RPMI7951 (cell line): ENCODE measurements at places on chromosomes 2 and 18. TPM values are rescaled to one million over a fixed set of nuclear protein-coding genes. Genes with fewer than 3 reads are reported as not detected.

DNA sequence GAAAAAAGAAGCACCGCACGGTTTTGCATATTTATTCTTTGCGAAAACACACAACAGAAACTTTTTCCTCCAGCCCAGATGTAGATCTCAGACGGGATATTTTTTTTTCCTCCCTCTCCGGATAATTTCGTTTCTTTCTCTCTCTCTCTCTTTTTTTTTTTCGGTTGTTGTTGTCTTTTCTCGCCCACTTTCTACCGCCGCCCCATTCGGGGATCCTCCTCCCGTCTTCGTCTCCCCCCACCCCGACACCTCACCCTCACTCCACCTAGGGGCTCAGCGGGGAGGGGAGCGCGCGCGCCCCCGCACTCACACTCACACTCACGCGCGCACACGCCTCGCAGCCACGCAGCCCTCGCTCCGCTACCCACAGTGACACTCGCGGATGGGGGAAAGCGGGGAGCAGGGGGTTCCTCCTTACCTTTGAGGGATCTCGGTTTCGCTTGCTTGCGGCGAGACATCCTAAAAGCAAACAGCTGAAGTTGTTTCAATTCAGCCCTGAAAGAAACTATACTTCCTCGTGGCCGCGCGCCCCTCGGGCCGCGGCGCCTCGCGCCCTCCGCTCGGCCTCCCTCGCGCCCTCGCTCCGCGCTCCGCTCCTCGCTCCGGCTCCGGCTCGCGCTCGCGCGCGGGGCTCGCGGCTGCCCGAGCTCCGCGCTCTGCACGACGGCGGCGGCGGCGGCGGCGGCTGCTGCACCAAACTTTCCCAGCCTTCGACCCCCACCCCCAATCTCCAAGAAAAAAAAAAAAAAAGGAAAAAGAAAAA is 1.3 kb downstream of the ZNF521 start:
- DNase-seq = peak; percentile 55

Gene TMEM127
- total RNA-seq = 21.3 and 23.5 TPM in 2 replicates

- DNase-seq = no peak
Observed at GRCh38 chr18:44518091-44518615, 162.5 kb upstream of the SETBP1 start.

DNA sequence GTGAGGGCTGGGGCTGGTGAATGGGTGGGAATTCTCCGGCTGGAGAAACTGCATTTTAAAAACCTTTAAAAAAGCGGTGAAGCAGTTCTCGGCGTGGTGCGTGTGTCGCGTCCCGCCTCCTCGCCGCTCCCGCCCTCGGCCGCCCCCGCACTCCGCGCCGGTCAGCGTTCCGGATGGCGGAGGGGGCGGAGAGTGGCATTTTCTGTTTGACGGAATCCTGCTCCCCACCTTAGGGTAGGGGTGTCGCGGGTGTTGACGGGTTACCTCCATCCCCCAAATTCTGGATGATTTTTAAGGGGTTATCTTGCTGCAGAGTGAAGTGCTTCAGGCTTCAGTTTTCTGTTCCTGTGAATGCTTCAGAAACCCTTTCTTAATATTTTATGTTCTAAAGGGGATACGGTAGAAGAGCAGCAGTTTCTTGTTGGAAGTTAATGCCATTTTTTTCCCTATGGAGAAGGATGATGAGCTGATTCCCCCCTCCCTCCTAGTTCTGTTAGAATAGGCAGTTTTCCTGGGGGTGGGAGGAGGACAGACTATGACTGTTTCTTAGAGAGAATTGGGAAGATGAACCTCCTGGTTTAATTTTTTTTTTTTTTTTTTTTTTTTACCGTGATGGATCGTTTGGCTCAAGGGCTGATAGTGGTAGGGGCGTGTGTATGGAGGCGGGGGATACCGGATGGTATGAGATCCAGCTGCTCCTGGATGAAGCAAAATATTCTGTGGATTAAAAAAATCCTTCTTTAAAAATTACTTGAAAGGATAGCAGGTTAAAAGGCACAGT is 756 bp downstream of the ABI2 start:
- peak; percentile 56 for DNase-seq

DNA sequence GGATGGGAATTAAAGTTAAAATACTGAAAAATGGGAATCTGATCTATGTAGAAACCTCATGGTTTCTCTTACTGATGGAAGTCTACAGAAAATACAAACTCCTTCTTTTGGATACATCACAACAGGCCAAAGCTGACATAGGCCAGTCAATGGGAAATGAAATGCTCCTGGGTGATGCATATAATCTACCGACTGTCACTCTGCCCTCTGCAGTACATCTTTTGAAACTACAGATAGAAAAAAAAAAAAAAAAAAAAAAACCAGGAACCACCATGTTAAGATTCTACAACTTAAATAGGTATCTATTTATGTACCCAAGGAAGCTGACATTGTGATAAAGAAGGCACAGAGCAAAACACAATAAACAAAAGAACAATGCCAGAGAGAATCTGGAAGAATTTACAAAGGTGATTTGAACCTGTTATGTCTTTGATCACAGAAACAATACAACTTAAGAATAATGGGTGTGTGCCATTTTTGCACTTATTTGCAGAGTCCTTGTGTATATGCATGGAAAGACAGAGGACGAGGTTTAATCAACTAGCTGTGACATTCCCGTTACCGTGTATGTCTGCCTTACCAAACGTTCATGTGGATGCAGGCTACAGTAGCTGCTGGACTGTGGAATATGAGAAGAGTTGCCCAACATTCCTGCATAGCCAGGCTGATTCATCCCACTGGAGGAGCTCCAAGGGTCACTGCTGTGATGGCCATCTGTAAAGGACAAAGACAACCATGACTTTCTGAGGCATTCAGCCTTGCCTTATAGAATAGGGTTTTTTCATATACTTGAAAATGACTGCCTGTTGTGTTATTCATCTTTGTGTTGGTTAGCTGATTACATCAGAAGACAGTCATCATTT is 312.7 kb downstream of the TCF4 start:
- DNase-seq = peak; percentile 96

DNA sequence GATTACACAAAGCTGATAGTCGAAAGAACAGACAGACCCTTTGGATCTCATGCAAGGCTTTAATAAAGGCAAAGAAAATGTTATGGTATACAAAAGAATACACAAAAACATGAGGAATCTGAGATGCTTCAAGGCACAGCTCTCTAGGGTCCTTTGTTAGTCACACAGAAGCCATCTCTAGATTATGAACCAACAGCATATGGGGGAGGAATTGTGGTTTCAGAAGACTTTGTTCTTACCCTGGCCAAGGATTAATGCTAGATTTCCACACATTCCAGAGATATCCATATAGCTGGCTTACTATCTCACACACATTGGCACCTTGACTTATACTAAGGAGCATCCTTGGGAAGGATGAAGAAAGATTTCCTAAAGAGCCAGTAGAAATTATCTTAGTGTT is 206.1 kb downstream of the GULP1 start:
- DNase-seq = peak; percentile 36

Gene NEURL3
- total RNA-seq = 0.48 TPM in 1 of 2 replicates, not detected in the other

Gene TMEM178A
- total RNA-seq = 0.10 TPM in 1 of 2 replicates, not detected in the other

DNA sequence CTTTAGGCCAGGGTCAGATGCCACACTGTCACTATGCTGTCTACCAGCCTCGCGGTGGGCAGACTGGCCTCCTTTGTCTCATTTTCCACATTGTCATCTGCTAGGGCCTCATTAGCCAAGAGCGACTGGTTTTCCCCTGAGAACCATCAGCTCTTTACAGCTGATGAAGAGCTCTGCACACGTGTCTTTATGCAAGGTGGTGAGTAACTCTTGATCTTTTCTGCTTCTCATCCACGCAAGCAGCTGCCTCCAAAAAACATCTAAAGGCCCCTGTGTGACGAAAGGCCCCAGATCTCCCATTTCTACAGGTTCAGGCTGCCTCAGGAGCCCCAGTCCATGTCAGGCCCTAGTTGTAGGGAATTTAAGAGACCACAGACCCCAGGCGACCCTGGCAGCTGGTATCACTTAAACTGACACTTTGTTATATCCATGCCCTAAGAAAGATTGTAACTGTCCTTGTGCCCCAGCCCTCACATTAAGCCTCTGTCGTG is 52.9 kb downstream of the DPYSL5 start:
- no peak for DNase-seq

DNA sequence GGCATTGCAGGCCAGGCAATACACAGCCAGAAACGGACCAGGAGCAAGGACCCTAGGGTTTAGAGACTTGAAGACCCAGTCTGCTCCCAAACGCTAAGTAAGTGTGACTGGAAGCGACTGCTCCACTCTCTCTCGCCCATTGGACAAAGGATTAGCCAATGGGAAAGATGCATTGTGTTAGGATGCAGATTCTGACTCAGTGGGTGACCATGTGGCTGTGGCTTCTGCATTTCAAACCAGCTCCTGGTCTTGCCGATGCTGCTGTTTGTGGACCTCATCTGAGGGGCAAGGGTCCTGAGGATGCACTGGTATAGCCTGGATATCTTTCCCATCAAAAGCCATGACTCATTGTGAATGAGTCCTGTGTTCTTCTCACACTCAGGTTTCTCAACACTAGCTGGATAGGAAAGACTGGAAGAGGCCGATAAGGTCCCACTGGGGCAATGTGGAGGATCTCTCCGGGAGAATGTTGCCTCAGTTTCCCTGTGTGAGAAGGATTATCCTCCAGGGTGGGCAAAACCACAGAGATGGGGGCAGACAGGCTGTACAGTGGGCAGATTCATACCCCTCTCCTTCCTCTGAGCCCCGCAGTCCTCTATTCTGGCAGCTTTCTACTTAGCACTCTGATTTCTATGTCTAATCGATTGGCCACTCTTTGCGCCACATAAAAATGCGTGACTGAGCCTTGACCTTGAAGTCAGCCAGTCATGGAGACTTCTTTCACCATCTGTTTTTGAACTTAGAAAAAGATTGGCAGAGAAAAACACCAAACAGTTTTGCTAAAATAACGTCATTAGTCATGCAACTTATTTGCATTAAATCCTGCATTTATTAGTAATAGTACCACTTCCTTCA is 257.1 kb downstream of the PRKCE start:
- DNase-seq = no peak

Gene TMEM163
- 10.3 and 10.7 TPM in 2 replicates for total RNA-seq

- peak; percentile 33 for DNase-seq
Observed at GRCh38 chr2:29260142-29260772, 145.0 kb downstream of the CLIP4 start.

Gene SERPINB13
- not detected in 2 replicates for total RNA-seq

Gene LYPD6
- total RNA-seq = 16.1 and 19.5 TPM in 2 replicates

Gene ATP6V1B1
- 0.68 and 2.8 TPM in 2 replicates for total RNA-seq

Gene CTLA4
- not detected in 2 replicates for total RNA-seq

GRCh38 chr2:147847746-147848391 is 3.0 kb downstream of the ACVR2A start:
- no peak for DNase-seq

GRCh38 chr2:14907014-14907612 is 274.6 kb downstream of the LRATD1 start:
- DNase-seq = peak; percentile 12

Gene KATNAL2
- total RNA-seq = 4.3 and 5.8 TPM in 2 replicates
